ENCODE measurements at places on chromosomes 1 and 21.

- no peak for DNase-seq
These were observed 1.9 kb downstream of the SLC6A9 start for GRCh38 chr1:44029260-44029910.

DNA sequence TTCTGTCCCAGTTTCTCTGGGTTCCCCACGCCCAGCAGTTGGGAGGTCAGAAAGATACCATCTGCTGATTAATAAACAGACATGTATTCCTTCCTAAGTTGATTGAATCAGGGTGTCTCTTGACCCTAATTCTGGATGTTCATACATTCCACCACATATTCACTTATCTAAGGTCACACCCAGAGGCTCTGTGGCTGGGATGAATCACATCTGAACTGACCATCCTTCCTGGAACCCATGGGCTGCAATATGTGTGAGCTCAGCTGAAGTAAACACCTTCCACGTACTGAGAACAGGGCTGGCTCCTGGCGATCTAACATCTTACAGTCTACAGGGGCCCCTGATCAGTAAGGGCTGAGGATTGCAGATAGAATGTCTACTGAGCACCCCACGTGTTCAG lies 20.5 kb upstream of the TRABD2B start:
- DNase-seq: no peak

DNA sequence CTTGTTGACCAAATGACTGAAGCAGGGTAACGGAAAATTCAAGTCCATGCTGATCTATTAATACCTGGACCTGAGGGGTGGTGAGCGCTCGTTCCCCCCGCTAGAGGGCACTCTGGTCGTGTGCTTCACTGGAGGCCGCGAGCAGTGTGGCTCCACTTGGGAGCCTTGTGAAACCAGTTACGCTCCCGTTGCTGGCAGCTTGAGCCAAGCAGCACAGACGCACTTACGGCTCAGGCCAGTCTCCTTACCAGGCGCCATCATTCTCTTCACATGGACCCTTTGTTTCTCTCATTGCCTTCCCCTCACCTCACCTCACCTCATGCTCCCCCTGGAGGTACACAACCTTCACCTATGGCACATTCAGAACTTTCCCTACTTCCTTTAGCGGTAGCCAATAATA lies 49.7 kb upstream of the TSPAN2 start:
- peak; percentile 55 for DNase-seq

- DNase-seq: no peak
These were observed 20.0 kb upstream of the KLHDC8A start for GRCh38 chr1:205376739-205377138.

GRCh38 chr1:54323324-54323739 lies 82.9 kb downstream of the SSBP3 start:
- no peak for DNase-seq

- DNase-seq: no peak
These were observed 122.1 kb downstream of the TRABD2B start for GRCh38 chr1:47875036-47875435.

- DNase-seq: peak; percentile 45
These were observed 2.4 kb upstream of the NFIA start for GRCh38 chr1:61079898-61080336.

DNA sequence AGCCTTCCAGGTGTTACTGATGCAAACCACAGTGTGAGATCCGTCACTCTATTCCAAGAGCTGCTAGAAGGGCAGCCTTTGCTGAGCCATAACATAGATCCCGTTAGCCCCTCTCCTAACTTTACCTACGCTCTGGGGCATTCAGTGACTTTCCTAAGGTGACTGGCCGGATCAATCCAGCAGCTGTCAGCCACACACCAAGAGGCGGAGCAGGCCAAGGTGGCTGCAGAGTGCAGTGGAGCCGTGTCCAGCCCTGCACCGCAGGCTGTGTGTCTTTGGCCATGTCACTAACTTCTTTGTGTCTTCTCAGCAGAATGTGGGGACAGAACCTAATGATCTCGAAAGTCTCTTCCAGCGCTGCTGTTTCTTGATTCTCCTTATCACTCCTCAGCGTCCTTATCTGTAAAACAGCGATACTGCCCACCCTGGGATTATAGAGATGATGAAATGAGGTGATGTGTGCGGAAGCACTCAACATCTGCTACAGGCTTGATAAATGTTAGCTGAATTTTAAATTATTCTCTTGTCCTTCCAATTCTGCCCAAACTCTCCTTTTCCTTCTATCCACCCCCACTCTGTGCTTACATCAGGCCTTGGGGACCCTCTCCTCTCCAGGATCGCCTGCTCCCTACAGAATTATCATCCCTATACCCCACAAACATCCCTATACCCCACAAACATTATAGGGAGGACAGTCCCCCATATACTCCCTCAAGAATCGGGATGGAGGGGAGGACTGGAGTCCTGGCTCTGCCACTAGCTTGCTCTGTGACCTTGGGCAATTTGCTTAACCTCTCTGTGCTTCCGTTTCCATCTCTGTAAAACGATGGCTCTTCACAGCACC lies 25.8 kb upstream of the LRRN2 start:
- no peak for DNase-seq

DNA sequence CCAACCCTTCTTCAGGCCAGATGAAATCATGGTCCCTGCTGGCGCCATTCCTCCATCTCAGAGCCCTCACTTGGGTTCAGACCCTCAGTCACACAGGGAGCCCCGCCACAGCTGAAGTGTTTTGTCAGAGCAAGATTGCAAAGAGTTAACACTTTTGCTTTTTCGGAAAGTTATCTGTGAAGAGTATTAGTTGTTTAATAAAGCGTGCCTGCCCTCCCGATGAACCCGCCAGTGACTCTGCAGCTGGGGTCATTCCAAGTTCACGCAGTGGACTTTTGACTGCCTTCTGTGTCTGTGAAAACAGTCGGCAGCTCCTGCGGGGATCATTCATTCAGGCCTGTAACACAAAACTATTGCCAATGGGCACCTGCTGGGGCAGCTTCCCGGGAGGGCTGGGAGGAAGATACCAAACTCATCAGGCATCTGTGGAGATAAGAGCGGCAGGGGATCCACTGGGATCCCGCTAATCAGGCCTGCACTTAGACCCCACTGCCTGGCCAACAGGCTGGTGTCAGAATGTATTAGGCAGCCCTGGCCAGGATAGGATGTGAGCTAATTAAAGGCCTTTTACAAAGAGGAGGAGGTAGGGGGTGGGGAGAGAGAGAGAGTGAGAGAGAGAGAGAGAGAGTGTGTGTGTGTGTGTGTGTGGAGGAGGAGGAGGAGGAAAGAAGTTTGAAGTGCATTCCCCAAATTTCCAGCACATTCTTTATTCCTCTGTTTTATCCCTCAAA lies 184.5 kb downstream of the DHRS3 start:
- no peak for DNase-seq

GRCh38 chr1:202207292-202207691 lies 13.7 kb downstream of the LGR6 start:
- peak; percentile 75 for DNase-seq

DNA sequence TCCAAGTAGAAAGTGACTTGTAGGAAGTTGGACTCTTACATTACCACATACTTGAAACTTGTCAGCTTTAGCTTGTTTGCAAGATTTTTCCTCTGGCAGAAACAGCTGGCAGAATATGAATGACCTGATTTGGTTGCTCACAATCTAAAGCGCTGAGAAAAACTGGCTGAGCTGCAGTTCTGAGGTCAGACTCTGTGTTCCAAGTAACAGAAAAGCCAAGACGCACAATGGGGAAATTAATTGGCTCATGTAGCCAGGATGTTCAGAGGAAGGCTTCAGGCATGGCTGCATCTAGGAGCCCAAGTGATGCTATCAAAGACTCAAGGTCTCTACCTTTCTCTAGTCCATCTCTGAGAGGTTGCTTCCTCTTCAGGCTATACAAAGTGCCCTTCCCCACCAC lies 27.0 kb downstream of the ALPL start:
- DNase-seq: no peak

- no peak for DNase-seq
These were observed 35.1 kb downstream of the IL6R start for GRCh38 chr1:154440036-154440804.

DNA sequence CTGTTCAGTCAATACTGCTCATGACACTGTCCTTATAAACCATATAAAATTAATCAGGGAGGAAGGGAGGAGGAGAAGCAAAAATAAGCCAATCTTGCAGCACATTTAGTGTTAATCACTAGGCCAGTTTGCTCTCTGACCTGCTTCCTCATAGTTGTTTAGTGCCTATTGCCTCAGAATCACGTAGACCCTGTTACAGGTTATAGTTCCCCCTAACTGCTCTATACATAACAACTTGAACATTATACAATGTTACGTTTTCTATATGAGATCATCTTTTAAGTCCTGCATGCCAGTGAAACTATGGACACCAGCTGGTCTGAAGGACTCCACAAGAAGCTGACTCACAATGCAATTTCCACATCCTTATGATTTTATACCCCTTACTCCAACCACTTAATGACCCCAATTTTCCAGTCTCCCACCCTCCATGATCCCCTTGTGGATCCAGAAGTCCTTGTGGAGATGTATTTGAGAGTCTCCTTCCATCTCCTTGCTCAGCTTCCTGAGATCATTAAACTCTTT lies 34.9 kb upstream of the TACSTD2 start:
- no peak for DNase-seq

DNA sequence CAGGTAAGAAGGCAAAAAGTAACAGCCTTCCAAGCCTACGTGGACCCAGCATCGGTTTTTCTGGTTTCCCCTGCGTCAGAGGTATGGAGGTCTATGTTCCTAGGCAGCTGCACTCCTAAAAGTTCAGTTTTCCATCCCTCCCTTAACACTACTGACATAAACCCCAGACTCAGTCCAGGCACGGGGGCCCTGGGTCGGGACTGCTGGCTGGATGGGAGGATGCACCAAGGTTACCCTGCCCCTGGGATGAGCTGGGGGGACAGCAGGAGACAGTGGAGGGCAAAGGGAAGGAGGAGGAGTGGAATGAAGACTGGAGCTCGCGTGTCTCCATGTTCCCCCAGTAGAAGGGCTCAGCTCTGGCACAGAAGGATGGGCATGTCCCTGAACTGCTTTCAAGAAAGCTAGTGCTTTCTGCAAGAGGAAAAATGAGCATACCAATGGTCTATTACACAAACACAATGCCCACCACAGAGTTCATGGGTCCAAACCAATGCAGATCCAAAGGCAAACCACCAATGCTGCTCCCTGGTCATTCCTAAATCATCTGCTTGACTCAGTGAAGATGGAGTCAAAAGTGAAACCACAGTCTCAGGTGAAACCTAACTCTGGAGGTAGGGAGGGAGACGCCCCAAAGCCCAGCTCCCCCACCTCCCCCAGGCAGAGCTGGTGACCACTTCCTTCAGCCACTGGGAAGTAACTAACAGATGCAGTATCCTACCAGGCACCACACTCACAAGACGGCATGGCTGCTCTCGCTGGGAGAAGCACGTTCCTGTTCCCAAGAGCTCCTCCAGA lies 54.9 kb downstream of the CD46 start:
- DNase-seq: no peak

- DNase-seq: no peak
These were observed 28.5 kb upstream of the EPS8L3 start for GRCh38 chr1:109792056-109792831.

- no peak for DNase-seq
These were observed 10.0 kb downstream of the SLC16A4 start for GRCh38 chr1:110380672-110381283.

GRCh38 chr21:15037900-15038293 lies 26.9 kb downstream of the NRIP1 start:
- no peak for DNase-seq

DNA sequence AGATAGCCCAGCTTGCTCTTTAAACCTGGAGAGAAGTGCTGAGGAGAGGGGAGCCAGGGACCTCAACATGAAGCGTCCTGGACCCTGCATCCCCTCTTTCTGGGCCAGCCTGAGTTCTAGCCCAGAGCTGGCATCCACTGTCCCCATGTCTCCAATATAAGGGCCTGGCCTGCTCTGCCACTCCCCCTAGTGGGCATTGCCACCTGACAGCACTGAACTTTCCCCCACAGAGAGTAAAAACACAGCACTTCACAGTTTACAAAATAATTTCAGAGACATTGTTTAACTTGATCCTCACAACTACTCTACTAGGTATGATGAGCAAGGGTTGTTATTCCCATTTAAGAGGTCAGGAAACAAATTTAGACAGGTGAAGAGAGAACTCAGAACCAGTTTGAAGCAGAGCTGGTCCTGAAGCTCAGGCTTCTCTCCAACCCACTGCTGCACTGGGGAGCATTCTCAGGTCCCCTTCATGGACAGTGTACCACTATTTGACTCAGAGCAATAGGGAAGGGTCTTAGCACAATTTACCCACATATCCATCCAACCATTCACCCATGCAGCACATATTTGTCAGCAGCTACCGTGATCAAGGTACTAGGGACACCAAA lies 151.2 kb downstream of the DMRTA2 start:
- no peak for DNase-seq

GRCh38 chr1:27515626-27516025 lies 25.7 kb upstream of the WASF2 start:
- no peak for DNase-seq

DNA sequence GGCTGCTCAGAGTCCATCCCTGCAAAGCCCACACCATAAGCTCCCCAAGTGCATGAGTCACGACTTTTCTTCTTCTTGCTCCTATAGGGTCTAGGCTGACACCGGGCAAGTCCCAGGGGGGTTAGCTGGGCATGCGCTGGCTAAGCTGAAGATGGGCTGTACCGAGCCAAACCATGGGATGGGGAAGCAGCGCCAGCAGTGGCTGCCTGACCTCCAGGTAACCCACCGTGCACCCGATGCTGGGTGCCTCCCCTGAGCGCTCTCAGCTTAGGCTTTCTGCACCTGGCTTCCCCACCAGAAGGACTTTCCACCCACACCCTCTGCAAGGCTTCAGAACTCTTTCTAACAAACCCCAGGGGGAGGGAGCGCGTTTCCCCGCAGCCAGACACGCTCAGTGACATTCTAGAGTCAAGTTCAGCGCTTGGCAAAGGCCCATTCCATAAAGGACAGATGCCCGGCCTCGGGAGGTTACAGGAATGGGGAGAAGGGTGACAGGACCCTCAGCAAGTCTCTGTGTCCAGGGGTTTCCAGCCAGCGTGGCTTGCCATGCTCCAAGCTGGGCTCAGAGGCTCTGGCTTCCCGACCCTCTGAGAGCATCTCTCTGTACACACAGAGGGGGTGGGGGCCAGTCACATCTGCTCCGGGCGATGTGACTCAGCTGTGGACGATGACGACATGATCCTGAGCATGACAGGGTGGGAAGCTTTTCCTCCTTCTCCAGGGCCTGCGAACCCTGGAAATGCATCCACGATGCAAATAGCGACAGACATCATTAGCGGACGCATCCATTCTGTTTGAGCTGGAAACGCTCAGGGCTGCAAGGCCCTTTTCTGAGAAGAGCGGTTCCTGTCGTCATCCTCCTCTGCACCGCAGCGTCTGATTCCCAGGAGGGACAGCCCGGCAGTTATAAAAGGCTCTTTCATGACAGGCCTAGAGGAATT lies 107.8 kb downstream of the SIK1 start:
- no peak for DNase-seq

GRCh38 chr1:247204177-247204647 lies 32.4 kb upstream of the ZNF124 start:
- no peak for DNase-seq

DNA sequence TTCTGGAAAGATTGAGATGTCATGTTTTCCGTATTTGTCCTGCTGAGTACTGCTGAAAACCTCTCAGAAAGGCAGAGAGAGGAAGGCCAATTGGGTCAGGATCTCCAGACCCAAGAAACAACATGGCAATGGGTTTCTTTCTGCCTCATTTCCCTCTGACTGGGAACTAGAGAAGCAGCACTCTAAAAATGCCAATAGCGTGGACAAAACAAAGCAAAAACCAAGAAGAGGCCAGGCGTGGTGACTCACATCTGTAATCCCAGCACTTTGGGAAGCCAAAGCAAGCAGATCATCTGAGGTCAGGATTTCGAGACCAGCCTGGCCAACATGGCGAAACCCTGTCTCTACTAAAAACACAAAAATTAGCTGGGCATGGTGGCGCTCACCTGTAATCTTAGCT lies 18.3 kb downstream of the TNFRSF9 start:
- DNase-seq: no peak
